Stimulated activated CD8-positive, alpha-beta memory T cell treated with anti-CD3 and anti-CD28 coated beads, Interleukin-4, amount 100 ng/mL, for 48 hours (primary cell): ENCODE measurements at places on chromosomes 1 and 21.

DNA sequence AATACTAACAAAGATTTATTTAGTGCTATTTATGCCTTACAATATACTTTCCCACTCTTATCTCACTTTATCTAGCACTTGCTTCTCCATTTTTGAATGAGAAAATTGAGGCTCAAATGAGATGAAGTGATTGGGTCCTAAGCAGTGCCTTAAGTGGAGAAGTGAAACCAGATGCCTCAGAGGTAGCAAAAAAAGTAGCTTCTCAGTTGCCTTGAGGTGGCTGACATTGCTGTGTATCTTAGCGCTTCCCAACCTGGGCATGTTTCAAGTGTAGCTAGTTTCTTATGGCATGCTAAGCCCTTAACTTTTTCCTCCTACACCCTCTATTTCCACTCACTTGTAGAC lies 390.4 kb downstream of the OMA1 start:
- DNase-seq, result no peak

GRCh38 chr1:236282425-236282716 lies 613 bp upstream of the ERO1B start:
- DNase-seq, result peak; percentile 56

GRCh38 chr1:229879746-229880145 lies 187.3 kb upstream of the GALNT2 start:
- no peak for DNase-seq

GRCh38 chr1:151986501-151987190 lies 7.0 kb downstream of the S100A10 start:
- no peak for DNase-seq

GRCh38 chr1:210321552-210321951 lies 7.2 kb upstream of the HHAT start:
- DNase-seq, result no peak

- DNase-seq, result no peak
Observed at GRCh38 chr1:42288311-42288985, 46.6 kb downstream of the FOXJ3 start.

- no peak for DNase-seq
Observed at GRCh38 chr1:52402860-52403240, 1.4 kb downstream of the ORC1 start.

DNA sequence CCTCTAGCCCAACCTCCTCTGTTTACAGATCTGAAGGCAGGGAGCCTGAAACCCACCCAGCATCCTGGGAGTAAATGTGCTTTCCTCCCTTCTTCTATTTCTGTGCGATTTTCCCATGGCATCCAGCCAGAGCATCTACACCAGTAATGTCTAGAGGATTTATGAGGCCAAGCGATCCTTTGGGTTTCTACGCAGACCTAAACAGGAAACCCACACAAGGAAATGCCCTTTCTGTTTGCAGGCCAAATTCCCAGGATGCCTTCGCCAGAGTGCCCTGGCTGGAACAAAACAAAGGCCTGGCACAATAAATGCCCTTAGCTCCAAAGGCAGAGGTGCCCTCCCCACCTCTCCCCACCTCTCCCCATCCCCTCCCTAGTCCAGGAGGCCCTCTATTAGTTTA lies 110.5 kb upstream of the CDC42BPA start:
- no peak for DNase-seq

DNA sequence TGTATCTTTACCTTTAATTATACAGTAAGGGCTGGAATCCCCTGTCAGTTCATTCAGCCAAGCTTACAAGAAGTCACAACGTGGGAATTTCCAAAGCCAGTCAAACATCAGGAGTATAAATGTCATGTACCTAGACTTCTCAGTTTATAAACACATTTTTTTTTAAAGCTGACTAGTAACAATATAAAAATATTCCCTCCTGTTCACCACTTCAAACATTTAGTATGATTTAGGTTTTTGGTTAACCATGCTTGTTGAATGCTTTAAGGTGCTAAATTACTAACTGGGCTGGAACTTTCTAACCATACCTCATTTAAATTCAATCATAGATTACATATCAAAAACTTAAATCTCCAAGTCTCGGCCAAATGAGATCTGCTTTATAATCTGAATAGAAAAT lies 44.0 kb downstream of the JAK1 start:
- no peak for DNase-seq

GRCh38 chr1:54649921-54650320 lies 8.3 kb downstream of the MROH7 start:
- DNase-seq, result no peak

GRCh38 chr1:29761159-29761928 lies 525.0 kb downstream of the PTPRU start:
- peak; percentile 1 for DNase-seq

DNA sequence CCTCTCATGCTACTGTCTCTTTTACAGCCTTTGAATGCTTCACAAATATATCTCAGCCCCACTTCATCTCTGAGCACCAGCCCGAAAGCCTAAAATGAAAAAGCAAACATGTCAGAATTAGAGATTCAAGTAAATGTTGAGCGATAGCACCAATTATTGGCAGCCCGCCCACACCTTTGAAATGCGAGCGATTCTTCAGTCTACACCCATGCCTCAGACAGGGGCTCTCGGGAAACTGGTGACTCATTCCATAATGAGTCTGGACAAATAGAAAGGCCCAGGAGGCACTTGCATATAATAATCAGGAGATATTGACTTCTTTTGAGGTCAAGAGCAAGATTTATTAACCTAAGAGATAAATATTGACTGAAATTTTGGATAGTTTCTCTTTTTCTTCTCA lies 487.3 kb upstream of the PTBP2 start:
- no peak for DNase-seq

DNA sequence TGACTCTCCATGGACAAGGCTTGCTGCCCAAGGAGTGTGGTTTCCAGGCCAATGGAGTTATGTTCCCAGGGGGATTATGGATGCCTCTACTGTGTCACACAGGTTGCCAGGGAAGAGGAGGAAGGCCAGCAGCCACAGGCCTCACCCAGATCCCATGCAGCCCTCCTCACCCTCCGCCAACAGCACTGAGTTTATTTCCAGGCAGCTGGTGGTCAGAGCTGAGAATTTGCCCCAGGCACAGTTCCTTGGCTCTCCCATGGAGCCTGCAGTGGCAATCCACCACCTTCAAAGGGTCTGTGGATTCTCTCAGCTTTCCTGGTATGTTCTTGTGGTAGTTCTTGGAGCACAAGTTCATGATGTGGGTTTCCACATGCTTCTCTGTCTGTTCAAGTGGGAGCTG lies 79.2 kb downstream of the NTNG1 start:
- no peak for DNase-seq

DNA sequence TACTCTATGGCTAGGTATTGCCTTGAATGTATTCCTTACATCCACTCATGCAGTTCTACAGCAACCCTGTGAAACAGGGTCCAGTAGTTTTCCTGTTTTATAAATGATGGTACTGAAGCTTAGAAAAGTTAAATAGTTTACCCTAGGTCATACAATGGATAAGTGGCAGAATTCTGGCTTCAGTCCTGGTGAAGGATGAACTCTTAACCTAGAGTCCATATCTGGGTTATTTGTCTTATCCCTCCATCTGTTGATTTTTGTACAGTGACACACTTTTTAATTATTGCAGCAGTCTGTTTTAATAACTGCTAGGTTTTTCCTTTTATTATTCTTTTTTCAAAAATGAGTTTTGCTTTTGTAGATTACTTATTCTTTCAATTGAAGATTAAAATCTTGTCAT lies 263.9 kb downstream of the DNM3 start:
- DNase-seq, result no peak

GRCh38 chr1:35386959-35387358 lies 118.5 kb downstream of the ZMYM4 start:
- no peak for DNase-seq
